ENCODE measurements at places on chromosomes 3 and 15.

DNA sequence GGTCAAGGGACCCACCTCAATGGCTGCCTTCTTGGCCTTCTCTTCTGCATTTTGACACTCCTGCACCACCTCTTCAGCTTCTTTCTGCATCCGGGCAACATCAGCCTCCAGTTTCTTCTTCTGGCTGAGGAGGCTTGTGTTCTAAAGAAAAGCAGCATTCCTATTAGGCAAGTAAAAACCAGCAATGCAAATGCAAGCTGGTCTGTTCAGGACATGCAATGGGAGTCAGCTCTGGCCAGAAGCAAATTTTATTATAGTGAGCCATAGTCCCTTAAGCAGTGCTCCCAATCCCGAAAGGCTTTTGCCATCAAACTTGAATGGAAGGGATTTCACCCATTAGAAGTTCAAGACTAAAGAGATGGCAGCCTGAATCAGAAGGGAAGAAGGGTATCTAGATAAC, 97.7 kb downstream of the HHLA2 start:
- DNase-seq = no peak

DNA sequence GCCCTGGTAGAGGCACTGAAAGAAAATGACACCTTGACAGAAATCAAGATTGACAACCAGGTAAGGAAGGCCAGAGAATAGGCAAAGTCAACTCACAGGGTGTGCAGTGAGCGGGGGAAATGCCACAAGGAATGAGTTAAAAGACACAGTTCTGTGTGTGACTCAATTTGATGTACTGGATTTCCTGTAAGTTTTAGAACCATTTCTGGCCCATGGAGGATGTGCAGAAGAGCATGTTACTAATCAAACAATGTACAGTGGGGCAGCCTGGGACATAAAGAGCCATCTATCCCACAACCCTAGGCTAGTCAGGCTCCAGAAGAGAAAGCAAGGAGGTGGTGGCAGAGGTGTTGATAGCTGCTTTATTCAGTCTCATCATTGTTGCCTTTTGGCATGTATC, 31.2 kb upstream of the TMOD3 start:
- no peak for DNase-seq

- DNase-seq = no peak
These were observed 119.6 kb downstream of the ETFA start for GRCh38 chr15:76191539-76192244.

GRCh38 chr15:74592222-74592621, 23.4 kb upstream of the CLK3 start:
- DNase-seq = no peak

- no peak for DNase-seq
These were observed 29.6 kb downstream of the CPOX start for GRCh38 chr3:98563661-98564281.

DNA sequence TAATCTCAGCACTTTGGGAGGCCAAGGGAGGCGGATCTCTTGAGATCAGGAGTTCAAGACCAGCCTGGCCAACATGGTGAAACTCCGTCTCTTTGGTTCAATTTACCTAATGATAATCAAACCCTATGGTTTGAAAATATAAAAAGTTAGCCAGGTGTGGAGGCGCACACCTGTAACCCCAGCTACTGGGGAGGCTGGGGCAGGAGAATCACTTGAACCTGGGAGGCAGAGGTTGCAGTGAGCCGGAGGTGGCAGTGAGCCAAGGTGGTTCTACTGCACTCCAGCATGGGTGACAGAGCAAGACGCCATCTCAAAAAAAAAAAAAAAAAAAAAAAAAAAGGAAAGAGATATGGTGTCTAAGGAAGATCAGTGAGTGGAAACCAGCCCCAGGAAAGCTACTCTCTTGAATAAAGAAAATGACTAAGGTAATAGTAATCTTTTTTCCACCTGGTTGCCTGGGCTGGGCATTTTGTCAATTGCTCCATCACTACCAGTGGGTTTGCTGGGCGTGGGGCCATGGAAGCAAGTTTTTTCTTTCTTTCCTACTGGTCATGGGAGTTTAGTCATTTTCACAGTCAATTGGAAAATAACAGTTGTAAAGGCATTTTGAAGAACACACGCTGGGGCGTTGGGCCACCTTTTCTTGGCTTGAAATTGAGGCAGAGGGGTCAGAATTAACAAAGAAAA, 387.6 kb upstream of the RGMA start:
- no peak for DNase-seq

DNA sequence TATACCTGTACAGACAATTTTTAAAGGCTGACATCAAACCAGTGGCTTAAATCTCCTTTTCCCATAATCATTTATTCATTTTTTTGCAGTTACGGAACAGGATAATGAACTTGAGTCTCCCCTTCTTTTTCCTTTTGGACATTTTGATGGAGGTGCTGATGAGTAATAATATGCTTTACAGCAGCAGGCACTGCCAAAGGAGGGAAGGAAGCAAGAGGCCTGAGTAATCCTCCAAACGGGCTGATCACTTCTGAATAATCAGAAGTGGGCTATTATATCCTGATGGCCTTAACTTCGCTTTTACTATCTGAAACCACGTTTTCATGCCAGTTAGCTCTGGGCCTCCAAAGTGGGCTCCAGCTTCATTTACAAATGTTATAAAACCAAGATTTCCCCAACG, 527.2 kb downstream of the FOXP1 start:
- DNase-seq = no peak
